ENCODE measurements at places on chromosomes 11 and 22.

DNA sequence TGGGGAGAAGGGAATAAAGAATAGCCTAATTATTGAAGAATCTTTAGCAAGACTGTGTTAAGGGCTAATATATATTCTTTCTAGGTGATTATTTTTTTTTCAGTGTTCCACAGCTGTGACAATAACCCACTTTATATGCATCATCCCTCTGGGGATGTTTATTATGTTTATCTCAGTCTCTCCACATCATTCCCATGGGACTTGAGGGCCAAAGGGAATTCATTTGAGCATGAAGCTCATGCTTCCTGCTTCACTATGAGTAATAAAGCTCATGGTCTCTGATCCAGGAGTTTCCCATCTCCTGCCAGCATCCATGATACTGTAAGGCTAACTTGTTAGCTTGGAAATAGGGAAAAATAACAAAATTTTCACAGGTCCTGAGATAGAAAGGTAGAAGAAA is 1888.4 kb downstream of the LRRC4C start:
- no peak for DNase-seq

DNA sequence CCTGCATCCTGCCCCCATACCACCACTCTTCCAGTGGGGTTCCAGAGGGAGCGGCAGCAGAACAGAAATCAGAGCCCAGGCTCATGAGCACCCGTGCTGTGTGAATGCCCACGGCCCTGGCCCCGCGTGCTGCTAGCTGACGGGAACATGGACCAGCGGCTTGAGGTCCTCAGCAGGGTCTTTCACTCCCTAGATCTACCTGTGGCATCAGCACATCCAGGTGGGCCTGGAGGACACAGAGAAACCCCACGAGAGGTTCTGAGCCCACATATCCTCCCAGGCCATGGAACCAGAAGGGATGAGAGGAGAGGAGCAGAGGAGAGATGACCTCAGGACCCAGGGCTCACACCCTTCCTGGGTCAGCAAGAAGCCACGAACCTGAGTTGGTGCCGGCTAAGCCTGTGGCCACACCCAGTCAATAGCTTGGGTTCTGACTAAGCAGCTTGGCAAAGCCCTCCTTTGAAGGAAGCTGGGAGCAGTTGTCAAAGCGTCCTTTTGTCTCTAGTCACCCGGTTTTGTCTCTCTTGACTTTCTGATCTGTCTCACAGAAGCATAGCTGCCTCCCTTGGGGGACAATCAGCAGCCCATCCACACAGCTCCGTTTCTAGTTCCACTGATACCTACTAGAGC is 89.3 kb upstream of the LMO1 start:
- no peak for DNase-seq

GRCh38 chr11:59191890-59192289 is 20.0 kb downstream of the DTX4 start:
- no peak for DNase-seq

- DNase-seq = no peak
Measured at GRCh38 chr11:73100578-73100977, 41.5 kb downstream of the FCHSD2 start.

DNA sequence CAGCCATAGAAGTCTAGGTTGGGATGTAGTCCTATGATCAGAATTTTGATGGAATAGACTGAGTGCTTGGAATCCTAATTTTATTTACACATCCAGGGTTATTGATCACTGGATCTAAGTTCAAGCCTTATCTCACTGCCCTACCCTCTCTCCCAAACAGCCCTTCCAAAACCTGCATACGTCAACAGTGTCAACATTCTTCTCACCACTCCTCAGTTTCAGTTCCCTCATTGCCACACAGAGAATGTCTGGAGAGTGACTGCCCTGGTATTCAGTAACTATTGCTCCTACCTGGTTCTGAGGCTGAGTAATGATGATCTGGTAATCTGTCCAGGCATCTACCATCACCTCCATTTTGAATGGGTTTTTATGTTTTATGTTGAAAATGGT is 60.0 kb downstream of the GLYATL1 start:
- no peak for DNase-seq

GRCh38 chr22:21944871-21945270 is 7.8 kb downstream of the PPM1F start:
- no peak for DNase-seq

DNA sequence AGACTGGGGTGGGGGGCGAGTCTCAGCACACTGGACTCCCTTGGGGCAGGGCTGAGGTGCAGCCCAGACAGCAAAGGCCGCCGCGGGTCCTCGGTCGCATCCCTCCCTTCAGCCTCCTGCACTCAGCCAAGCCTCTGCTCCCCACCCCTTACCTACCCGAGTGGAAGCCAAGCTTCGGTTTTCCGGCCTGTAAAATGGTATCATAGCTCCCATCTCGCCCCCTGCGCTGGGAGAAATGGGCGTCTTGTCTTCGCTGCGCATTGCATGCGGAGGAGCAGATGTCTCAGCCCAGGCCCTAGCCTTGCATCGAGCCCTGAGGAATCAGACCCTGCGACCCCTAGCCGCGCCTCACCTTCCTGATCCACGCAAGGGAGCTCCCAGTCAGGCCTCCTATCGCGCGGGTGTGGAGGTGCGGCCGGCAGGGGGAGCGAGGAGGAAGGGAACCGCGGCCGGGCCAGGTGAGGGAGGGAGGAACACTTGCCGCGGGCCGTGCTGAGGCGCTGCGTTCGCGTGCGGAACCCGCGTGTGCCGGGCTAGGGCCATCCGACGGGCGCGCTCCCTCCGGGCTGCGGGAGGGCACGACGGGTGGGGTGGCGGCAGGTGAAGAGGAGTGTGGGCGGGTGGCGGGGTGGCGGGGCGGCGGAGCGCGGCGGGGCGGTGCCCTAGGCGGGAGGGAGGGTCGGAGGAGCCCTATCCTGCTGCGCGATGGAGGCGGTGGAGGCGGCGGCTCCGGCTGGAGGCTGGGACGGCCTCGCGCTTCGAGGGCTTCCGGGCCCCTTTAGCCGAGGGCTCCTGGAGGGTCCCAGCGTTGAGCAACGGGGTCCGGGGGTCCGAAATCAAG is 4.1 kb upstream of the TBX1 start:
- no peak for DNase-seq

DNA sequence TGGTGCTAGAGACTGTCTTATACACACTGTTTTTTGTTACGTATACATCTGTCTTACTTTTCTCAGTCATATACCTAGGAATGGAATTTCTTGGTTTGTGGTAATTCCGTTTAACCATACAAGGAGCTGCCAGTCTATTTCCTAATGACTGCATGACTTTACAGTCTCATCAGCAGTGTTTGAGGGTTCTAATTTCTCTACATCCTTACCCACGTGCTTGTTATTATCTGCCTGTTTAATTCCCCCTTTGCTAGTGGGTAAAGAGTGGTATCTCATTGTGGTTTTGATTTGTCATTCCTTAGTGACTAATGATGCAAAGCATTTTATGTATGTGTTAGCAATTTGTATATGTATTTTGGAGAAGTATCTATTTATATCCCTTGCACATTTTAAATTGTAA is 1008.0 kb downstream of the FAM181B start:
- no peak for DNase-seq

- no peak for DNase-seq
Measured at GRCh38 chr11:83554876-83555275, 268.7 kb upstream of the CCDC90B start.

DNA sequence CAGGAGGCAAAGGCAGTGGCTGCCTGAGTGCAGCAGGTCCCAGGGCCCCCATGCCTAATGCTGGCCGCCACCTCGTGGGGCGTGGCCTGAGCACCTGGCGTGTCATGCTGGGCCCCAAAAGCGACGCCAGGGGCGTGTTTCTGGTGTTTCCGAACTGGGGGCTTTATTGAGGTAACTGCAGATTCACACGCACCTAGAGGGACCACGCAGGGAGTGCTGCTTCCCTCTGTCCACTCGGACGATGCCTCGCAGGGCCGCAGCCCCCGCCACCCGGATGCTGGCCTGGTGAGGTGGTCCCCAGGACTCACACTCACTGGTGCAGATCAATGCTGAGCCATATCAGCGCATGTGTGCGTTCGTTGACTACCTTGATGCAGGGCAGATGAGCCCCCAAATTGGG is 736.2 kb downstream of the BRD1 start:
- DNase-seq = no peak

DNA sequence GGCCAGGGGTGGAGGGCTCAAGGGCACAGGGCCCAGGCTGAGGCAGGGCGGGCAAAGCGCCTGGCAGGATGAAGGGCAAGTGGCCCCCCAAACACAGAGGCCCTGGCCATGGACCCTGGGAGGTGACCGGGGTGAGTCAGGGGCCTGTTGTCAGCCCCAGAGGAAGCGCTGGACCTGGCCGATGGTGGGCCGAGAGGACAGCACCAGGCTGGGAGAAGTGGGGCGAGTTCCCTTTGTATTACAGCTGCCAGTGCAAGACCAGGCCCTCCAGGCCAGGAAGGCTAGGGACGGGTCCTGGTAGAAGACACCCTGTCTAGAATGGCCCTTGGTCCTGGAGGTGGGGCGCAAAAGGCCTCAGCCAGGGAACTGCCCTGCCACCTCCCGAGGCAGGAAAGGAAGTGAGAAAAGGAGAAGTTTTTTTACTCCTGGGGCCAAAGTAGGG is 12.8 kb downstream of the CXCR5 start:
- no peak for DNase-seq

GRCh38 chr11:34613015-34613414 is 7.9 kb upstream of the EHF start:
- no peak for DNase-seq

DNA sequence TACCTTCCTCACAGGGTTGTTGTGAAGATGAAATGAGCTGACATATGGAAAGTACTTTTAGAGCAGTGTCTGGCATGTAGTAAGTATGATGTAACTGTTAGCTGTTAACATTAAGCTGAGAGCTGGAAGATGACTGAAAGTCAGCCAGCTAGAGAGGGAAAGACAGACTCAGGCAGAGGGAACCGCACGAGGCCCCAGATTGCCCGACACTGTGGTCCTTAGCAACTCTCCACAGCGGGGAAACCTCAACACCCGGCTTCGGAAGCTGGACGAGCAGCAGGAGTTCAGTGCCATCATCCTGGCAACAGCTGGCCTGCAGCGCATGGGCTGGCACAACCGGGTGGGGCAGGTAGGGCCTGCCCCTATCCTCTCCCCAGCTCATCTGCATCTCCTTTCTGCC is 6.5 kb downstream of the HMBS start:
- DNase-seq = no peak

DNA sequence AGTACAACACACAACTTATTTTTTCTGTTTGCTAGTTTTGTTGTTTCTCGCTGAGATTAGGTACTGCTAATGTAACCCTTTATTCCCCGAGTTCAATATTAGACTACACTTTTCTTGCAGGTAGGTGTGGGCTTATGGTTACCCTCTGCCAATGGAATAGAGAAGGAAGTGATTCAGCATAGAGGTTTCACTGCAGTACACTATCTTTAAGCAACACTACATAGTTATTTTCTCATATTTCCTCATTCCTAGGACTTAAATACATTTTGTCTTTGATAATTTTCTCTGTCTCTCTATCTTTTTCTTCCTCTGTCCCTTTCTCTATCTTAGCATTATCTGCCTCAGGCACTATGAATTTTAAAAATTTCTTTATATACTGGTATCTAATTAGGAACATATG is 791.0 kb downstream of the FAM181B start:
- DNase-seq = no peak

GRCh38 chr11:82865841-82866240 is 34.4 kb downstream of the PRCP start:
- DNase-seq = no peak

DNA sequence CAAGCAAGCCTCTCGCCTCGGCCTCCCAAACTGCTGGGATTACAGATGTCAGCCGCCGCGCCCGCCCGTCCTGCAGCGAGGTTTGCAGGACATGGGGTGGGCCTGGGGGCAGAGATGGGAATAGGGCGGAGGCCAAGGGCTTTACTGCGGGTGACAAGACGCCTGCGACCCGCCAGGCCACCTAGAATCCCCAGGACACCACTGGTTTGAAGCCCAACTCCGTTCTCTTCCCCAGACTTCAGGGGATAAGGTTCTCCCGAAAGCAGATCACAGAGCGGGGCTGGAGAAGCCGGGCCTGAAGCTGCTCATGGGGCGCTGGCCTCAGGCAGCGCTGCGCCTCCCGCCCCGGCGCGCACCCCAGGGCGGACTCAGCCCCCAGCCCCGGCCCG is 354 bp downstream of the POLR2L start:
- DNase-seq = no peak

GRCh38 chr11:59758401-59759037 is 3.3 kb downstream of the STX3 start:
- DNase-seq = no peak

DNA sequence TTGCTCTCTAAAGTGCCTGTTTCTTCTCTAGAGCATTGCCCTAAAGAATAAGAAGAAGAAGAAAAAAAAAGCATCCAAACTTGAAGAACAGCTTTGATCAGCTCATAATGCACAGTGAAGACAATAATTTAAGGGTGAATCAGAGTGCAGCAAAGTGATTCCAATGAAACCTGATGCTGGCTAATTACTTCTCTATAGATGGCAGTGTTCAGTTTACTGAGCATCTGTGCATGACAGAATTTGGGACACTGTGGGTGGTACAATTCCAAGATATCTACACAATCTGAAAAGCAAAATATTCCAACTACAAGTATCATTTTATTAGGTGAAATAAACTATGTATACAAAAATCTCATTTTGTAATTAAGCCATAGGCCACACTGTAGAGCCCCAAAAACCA is 450.5 kb upstream of the CCDC90B start:
- no peak for DNase-seq

DNA sequence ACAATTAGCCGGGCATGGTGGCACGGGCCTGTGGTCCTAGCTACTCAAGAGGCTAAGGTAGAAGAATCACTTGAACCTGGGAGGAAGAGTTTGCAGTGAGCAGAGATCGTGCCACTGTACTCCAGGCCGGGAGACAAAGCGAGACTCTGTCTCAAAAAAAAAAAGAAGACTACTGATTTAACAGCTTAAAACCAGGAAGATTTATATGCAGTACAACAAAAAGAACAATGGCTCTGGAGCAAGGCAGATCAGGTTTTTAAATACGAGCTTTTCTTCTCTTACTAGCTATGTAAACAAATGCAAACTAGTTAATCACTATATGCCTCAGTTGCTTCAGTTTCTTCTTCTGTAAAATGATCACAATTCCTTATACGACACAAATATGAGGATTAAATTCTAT is 6.9 kb downstream of the FAM168A start:
- DNase-seq = no peak

DNA sequence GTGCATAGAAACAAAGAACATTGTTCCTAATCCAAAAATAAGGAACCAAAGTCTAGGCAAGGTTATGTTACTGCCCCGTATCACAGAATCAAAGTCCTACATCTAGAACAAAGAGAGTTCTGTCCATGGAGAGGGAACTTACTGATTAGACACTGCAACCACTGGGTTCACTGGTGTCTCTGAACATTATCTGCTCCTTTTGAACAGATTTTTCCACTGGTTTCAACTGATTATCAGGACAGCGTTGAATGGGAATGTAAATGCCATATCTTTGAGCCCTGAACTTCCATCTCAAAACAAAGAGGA is 20.1 kb upstream of the OR8D2 start:
- no peak for DNase-seq

Measured in substantia nigra (tissue), 51 donors.